Left renal pelvis (tissue), 4 donors: ENCODE measurements at places on chromosomes 16 and 17.

- no peak for DNase-seq
Measured at GRCh38 chr16:85124636-85125346, 12.5 kb upstream of the CIBAR2 start.

- DNase-seq: no peak
Measured at GRCh38 chr17:3529817-3530741, 27.5 kb downstream of the TRPV3 start.

DNA sequence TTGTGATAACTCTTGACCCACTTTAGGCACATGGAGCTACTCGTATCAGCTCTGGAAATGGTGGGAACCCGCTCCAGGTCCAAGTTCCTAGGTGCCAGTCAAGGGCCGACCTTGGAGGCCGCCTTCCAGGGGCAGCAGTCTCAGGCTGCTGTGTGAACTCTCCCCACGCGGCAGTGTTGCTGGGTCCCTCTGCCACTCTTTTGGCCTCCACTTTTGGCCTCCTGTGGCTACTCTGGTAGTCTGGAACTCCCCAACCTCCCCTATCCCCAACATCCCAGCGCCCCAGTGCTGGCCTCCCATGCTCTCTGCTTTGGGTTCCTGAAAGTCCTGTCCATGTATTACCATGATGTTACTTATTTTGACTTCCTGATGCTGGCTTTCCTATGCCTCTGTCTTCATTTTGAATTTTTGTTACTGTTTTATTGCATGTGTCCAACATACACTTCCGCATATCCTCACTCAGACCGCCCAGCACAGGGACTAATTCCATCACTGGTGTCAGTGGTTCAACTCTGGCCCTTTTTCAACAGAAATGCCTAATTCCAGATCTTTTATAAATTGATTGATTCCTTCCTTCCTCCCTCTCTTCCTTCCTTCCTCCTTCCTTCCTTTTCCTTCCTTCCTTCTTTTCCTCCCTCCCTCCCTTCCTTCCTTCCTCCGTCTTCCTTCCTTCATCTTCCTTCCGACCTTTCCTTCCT, 44.1 kb downstream of the COX4I1 start:
- DNase-seq: no peak

DNA sequence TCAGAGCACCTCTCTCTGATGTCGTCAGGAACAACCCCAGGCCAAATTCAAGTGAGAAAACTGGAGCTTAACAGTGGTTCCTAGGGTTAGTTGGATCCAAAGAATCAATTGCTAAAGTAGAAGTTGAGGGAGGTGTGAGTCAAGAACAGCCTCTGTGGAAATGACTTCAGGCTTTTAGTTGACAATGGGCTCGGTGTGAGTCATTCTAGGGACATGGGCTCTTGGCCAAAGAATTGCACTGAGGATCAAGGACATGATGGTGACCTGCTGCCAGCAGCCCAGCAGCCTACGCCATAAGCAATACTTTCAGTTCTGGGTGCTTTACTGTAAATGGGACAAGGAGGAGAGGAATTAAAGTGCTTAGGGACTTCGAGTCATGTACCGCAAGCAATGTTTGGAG, 32.1 kb upstream of the SMURF2 start:
- DNase-seq: no peak

- DNase-seq: no peak
Measured at GRCh38 chr16:81515281-81515680, 70.7 kb downstream of the CMIP start.

GRCh38 chr17:17182598-17183136, 23.5 kb downstream of the PLD6 start:
- no peak for DNase-seq

- DNase-seq: no peak
Measured at GRCh38 chr16:71216714-71217113, 13.8 kb downstream of the HYDIN start.

GRCh38 chr17:51014129-51014528, 106.5 kb downstream of the SPAG9 start:
- DNase-seq: no peak

DNA sequence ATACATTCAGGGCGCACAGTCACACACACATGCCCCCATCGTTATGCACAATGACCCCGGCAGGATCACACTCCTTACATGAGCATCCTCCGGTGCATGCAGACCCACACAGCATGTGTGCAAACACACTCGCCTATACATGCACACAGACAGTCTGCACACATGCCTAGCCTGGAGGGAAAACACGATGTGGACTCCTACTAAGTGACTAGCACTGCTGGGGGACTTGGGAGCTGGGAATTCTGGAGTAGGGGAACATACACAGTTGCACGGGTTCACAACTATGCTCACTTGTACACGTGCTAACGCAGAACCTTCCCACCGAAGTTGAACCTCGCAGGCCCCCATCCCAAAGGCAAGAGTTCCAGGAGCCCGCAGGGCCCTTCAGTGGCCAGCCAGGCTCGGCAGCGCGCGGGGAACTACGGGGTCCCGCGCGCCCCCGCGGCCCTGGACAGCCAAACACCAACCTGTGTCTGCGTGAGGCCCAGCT, 2.0 kb downstream of the DLX3 start:
- no peak for DNase-seq
